Fibroblast of skin of right quadriceps (primary cell): ENCODE measurements at places on chromosomes 2 and 18.
A peak's percentile ranks its signal among the peaks of the same experiment; 100 is the strongest.

- no peak for DNase-seq
Measured at GRCh38 chr2:162018530-162018929, 55.5 kb downstream of the DPP4 start.

- no peak for DNase-seq
Measured at GRCh38 chr2:45647986-45648520, 3.4 kb upstream of the PRKCE start.

DNA sequence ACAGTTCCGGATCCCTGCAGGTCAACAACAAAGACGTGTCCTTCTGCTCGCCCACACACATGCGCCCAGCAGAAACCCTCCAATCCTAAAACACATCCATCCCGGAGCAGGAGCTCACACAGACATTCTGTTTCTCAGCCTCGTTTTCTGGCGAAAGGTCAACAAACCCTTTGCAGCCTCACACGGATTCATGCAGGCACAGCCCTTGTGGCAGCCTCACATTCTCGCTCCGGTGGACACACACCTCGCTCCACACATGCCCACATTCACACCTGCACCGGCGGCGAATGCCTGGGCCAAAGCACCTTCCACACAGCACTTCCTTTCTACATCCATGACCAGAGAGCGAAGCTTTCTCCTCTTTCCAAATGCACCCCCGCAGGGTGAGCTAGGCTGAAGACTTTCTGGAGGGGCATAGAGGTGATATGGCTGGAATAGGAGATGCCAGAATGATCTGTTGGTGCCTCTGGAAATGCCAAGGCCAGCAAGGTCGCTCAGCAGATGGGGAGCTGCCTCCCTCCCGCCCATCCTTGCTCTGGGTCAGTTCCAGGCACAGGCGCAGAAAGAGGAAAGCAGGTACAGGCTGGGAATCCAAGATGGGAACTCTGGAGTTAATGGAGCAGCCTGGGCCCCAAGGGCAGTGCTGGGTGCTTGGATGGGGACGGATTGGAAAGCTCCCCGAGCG is 88.8 kb downstream of the CELF4 start:
- DNase-seq, result no peak

- DNase-seq, result peak; percentile 28
Measured at GRCh38 chr2:216735086-216735485, 39.7 kb upstream of the IGFBP5 start.
